ENCODE measurements at places on chromosomes 2 and 18. TPM values are rescaled to one million over a fixed set of nuclear protein-coding genes. Genes with fewer than 3 reads are reported as not detected.

TRIM43 gene
- not detected for total RNA-seq

DNA sequence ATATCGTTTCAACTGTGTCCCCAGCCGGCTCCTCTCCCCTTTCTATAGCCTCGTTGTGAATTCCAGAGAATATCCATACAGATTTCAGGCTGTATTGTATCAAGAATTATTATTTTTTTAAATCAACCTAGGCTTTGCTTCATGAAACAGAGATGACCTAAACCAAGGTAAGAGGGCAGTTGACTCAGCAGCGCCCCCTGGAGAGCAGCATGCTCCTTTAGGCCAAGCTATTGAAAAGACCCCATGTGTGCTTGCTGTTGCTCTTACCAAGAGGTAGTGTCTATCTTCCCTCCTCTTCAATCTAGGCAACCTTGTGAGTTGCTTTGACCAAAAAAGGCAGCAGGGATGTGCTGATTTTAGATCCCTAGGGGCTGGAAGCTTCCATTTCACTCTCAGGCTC is 426.7 kb upstream of the SMIM21 start:
- peak; percentile 55 for DNase-seq

DNA sequence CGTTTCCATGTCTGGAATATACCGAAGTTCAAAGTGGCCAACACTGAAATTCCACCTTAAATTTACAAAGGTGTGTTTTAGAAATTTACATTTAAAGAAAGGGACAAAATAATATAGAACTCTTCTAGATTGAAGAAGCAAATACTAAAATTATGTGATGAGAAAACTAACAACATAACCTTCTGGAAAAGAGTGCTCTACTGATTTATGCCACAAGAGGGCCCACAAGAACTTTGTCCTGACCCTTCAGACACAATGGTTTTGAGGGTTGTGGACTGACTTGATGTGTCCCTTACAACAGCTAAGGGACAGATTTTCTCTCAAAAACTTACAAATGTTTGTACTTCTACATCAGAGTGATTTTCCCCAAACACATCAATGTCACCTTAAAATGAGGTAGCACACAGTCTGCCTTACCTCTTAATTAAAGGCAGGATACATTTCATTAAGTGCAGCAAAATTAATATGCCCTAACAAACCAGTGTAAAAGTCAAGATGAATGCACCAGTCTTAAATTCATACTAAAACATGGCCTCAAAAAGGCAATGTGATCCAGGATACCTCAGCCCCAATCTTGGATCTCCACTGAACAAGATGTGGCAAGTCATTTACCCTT is 36.2 kb downstream of the EIF2AK3 start:
- peak; percentile 40 for DNase-seq

- no peak for DNase-seq
Observed at GRCh38 chr2:42192652-42193566, 23.8 kb downstream of the EML4 start.

DNA sequence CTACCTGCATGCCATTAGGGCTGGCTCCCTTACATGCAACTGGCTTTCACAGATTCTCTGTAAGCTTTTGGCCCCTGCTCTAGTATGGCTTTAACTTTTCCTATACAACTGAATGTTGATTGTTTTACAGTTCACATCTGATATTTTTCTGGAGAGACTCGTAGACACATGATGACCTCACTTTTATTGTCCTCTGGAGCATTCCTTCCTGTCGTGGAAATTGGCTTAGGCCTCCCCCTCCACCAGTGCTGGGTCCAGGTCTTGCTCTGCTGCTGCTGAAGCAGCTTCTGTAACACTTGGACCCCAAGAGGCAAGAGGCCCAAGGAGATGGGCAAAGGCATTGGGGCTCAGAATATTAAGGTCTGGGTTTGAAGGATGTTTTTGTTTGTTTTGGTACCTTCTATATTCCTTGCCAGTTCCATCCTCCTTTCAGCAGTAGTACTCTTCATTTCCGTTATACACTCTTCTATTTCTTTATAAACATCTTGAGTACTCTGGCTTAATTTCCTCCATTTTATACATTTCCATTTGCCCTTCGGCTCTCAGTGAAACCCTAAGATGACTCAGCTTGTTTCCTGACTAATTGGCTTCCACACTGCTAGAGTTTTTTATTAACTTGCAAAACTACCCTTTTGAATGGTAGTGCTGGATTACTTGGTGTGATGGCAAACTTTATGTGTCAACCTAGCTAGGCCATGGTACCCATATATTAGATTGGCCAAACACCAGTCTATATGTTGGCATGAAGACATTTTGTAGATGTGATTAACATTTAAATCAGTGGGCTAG is 219.8 kb downstream of the CDCA7 start:
- no peak for DNase-seq

GRCh38 chr2:72669121-72669520 is 156.7 kb downstream of the EXOC6B start:
- DNase-seq, result no peak

BZW1 gene
- total RNA-seq, result 366 TPM

BOLL gene
- not detected for total RNA-seq

- DNase-seq, result no peak
Observed at GRCh38 chr2:177242121-177242987, 22.2 kb downstream of the NFE2L2 start.

- peak; percentile 71 for DNase-seq
Observed at GRCh38 chr2:73907840-73908452, 15.1 kb downstream of the ACTG2 start.

DNA sequence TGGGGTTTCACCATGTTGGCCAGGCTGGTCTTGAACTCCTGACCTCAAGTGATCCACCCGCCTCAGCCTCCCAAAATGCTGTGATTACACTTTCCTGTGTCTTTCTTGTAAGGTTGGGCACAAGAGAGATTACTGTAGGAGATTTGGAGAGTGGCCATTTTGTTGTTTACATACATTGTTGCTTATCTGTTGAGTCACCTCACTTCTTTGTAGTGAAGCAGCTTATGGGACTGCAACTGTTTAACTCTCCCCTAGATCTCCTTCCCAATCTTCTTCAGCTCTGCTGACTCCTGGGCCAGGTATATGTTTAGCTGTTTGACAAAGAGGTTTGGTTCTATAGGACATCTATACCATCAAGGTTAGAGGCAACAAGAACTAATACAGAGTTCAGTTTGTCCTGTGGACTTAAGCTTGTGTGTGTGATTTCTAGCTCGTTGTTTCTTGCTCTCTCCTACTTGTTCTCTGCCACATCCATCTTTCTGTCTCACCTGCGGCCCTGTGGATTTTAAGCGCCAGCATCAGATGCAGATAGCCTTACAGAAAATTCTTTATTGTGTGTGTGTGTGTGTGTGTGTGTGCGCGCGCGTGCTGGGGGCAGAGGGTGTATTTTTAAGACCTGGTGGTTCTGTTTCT is 95.4 kb downstream of the HAUS1 start:
- no peak for DNase-seq

DNA sequence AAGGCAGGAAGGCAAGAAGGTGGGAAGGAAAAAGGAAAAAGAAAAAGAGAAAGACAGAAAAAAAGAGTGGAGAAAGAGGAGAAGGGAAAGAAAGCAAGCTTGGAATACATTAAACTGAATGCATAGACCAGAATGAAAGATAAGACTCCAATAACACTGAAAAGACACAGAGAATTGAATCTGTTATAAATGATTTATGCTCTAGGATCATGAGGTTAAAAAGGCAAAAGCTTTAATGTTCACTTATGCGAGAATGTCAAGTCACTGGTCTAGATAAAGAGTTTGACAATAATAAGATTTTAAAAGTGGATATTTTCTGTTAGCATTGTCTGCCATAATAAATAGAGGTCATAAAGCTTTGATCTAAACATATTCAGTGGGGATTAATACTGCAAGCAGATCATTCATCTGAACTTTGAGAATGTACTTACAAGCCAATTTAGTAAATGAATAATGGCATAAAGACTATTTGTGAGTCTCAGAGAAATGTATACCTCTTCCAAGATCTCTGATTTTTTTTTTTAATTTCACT is 1069.2 kb upstream of the SLC39A10 start:
- no peak for DNase-seq

DNA sequence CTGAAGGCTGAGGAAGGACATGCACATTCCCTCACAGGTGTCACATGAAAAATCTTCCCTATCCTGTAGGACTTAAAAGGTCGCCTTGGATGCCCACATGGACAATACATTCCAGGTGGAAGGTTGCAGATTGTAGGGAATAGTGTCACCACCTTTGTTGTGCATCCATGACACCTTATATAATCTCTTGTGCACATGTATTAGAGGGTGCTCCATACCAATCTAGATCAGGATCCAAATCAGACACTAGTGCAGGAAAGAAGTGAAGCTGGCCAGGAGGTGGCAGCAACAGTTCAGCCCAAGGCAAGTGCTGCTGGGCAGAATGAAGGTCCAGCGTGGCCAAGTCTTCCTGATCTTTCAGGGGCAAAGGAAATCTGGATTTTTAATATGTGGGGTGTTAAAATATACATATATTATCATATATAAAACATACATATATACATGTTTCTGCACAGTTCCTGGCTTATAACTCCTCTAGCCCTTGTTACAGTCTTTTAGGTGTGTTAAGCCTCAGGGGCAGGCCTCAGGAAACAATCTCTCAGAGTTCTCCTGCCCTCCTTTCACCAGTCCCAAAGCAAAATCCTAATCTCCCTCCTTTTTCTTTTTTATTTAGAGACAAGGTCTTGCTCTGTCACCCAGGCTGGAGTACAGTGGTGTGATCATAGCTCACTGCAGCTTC is 16.6 kb downstream of the NIF3L1 start:
- DNase-seq, result peak; percentile 65

SNTG2 gene
- 12.7 TPM for total RNA-seq

GRCh38 chr2:142190805-142191204 is 60.0 kb upstream of the LRP1B start:
- DNase-seq, result peak; percentile 22

DNA sequence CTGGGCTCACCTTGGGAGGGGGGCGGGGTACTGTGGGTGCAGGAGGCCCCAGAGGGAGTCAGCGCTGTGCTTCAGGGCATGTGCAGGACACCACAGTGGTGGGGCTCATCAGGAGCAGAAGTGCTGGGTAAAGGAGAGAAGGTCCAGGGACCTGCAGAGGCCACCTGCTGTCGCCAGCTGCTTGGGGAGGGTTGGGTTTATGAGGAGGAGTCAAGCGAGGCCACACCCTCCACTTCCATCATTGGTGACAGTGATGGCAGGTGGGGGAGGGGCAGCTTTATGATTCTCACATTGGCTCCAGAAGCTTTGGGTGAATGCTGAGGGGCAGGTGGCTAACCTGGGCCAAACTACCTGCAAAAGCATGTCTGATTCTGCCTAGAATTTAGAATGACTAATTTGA is 392.6 kb downstream of the HRH4 start:
- peak; percentile 35 for DNase-seq

EN1 gene
- not detected for total RNA-seq

- DNase-seq, result no peak
Observed at GRCh38 chr2:197280015-197280702, 30.4 kb downstream of the ANKRD44 start.

DNA sequence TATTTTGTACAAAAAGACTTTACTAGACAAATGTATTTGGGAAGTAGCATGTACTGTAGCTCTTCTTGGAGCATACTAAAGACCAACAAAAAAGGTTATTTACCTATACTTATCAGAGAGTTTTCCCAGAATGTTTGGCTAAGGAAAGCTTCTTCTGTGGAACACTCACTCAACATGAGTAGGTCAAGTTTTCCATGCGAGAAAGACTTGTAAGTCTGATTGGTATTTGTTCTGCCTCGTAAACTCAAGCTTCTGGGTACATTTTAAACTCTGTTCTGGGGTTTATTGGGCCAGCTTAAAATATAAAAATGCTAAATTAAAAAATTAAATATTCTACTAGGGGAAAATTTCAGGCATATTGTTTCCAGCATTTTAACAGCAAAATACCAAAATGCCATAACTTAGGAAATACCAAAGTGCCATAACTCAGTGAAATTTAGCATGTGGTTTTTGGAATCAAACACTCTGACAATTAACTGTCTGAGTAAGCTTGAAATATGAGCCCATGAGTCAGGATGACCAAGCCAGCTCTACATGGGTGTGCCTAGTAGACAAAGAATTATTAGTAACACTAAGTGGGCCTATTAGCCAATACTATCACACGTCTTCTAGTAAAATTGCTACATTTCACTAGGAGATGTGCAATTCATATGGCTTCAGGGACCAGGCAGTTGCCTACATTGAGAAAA is 47.3 kb upstream of the SERPINE2 start:
- DNase-seq, result no peak

GRCh38 chr2:75495862-75496261 is 64.9 kb downstream of the EVA1A start:
- no peak for DNase-seq

MTIF2 gene
- 36.4 TPM for total RNA-seq

DNA sequence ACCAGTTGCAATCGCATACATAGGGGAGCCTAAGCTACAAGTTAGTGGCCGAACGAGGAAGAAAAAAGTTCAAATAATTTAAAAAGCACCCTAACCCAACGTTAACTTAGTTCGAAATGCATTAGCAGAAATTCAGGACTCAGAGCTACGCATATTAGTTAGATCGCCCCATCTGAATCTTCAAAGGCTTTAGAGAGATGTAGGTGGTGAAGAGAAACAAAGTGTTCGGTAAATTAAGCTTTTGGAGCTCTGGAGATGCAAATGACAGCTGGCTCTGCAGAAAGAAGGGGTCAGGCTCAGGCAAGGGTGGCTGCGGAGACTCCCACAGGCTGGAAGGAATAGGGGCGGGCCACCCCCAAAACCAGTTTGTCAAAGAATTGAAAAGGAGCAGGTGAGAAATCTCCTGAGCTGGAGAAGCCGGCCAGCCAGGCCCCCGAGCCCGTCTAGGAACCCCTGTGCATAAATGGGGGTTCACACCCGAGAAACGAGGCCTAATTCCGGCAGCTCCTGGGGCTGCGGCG is 621 bp downstream of the TXNL1 start:
- no peak for DNase-seq
